D341Med (cell line): ENCODE measurements at places on chromosomes 12 and 14.

- DNase-seq: peak; percentile 47
Observed at GRCh38 chr14:103408491-103409155, 23.4 kb downstream of the MARK3 start.

GRCh38 chr14:72568296-72568992 lies 325.5 kb downstream of the DPF3 start:
- DNase-seq: no peak

DNA sequence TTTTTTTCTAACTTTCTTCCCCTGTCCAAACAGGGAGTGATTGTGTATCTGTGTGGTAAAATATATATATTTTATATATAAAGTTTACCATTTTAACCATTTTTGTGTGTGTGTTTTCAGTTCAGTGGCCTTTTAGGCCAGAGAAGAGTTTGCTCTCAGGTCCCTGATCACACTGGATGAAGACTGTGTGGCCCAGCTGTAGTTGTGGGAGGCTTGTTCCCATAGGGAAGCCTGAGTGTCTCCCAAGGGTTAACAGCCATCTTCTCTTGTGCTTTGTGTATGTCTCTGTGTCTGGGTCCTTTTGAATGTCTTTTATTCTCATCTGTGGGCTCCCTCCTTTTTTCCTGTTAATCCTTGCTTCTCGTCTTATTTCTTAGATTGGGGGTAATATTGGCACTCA lies 23.4 kb downstream of the CGRRF1 start:
- no peak for DNase-seq

- DNase-seq: no peak
Observed at GRCh38 chr14:103204852-103205540, 81.7 kb downstream of the TNFAIP2 start.

GRCh38 chr12:67441736-67442346 lies 172.7 kb downstream of the CAND1 start:
- peak; percentile 87 for DNase-seq

DNA sequence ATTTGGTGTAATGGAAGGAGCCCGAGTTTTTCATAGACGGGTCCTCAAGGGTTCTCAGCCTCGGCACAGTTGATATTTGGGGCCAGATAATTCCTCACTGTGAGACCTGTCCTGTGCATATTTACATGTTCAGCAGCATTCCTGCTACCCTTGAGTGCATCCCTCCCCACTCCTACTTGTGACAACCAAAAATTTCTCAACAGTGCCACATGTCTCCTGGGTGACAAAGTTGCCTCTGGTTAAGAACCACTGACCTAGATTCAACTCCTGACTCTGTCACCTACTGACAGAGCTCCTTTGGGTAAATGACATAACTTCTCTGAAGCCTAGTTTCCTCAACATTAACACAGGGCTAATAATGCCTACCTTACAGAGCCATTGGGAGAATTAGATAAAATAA lies 60.4 kb downstream of the TTC9 start:
- no peak for DNase-seq
